ENCODE measurements at places on chromosomes 3 and 15. TPM values are rescaled to one million over a fixed set of nuclear protein-coding genes. Genes with fewer than 3 reads are reported as not detected.

Gene ARGFX
- total RNA-seq: not detected

DNA sequence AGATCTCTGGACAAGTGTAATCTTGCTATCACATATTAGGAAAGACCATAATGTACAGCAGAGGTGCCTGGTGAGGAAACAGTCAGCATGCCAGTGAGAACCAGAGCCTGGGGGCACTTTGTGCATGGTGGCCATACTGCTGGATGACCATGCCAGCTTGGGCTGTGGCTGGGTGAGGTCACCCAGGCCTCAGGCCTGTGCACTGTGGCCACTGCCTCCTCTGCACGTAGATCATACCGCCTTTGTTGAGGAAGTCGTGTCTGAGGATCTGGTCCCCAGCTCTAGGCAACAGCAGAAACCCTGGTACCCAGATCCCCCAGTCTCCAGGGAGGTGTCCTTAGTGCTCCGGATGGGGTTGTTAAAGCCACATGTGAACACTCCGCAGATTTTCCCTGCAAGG is 38.9 kb downstream of the ZNF710 start:
- DNase-seq: no peak

GRCh38 chr15:84904419-84904818 is 20.0 kb downstream of the SLC28A1 start:
- DNase-seq: no peak

- DNase-seq: no peak
These were observed 66.7 kb upstream of the TNIK start for GRCh38 chr3:171526869-171527268.

Gene FBXO40
- total RNA-seq: not detected

Gene AVEN
- 17.0 TPM for total RNA-seq

DNA sequence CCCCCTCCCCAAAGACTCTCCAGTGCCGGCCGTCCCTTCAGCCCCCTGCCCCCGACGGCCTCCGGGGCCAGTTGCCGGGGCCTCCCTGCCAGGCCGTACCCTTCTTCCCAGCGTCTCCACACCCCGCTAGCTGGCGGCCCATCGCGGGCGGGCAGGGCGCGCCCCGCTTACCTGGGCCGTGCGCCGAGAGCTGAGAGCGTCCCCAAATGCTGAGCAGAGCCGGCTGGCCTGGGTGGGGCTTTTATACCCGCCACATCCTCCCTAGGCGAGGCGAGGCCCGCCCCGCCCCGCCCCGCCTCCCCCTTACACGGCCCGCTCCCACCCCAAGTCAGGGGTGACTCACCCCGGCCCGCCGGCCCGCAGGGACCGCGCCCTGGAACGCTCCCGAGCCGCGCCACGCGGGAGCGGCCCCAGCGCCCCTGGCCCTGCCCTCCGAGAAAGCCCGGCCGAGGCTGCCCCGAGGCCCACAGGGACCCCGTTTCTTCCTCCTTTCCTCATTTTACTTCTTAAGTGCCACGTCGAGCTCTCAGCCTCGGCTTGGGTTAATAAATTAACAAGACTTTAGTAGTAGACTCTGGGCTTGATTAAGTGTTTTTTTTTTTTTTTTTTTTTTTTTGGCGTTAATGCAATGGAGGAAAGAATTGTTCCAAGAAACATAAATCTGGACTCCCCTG is at the start of gene ANXA2:
Gene ANXA2 (minus strand): TSS at position 215 of the 674 bp plus-strand sequence. CDS start 11,911 bp downstream, outside the sequence.
- peak; percentile 87 for DNase-seq

DNA sequence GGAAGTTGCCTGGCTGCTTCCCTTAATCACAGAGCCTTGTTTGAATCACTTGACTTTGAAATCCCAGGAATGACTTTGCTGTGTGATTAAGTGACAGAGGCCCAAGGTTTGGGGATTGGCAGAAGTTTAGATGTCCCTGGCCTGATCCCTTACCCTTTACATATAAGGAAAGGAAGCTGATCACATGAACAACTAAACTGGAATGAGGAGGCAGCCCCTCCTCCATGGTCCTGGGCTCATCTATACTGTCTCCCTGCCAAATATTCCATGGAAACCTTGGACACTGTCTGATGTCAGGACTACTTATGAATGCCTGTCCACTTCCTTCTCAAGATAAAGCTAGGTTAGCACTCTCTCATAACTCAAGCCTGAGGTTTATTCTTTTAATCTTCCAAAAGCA is 181.3 kb upstream of the CTDSPL start:
- no peak for DNase-seq

DNA sequence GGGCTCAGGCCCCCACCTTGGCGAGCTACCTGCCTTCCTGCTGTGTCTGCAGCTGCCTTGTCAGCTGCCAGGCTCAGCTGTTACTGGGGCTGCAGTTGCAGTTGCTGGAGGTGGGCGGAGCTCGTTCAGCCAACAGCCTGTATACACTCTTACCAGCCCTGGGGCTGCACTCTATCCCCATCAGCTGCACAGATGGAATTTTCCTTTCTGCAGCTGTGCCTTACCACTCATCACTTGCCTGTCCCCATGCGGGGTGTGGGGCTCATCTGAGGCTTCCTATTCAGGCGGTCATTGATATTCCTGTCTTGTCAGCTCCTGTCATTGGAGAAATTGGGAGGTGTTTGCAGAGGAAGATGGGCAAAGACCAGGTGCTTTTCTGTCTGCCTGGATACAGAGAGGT is 9.1 kb upstream of the SYN2 start:
- no peak for DNase-seq

Gene PLAAT1
- total RNA-seq: not detected

Gene TMEM108
- not detected for total RNA-seq

- peak; percentile 63 for DNase-seq
These were observed 63.8 kb downstream of the BLM start for GRCh38 chr15:90780916-90781315.

DNA sequence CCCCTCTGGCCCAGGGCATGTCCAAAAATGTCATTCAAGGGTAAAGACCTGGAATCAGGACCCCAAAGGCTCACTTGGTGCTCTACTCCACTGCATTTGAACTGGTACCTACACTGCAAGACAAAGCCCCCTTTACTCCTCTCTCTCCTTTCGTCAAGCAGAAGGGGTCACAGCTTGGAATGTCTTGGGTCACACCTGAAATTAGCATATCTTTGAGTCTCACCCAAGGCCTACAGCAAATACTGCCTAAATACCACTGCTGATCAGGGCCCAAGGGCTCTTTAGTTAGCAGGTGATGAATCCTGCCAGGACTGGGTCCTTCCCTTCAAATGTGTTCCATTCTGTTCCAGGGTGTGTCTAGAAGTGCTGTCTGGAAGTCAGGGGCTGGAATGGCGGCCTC is 320.6 kb downstream of the SV2B start:
- DNase-seq: no peak

Gene HYKK
- total RNA-seq: 0.56 TPM

Gene MESP2
- total RNA-seq: not detected

DNA sequence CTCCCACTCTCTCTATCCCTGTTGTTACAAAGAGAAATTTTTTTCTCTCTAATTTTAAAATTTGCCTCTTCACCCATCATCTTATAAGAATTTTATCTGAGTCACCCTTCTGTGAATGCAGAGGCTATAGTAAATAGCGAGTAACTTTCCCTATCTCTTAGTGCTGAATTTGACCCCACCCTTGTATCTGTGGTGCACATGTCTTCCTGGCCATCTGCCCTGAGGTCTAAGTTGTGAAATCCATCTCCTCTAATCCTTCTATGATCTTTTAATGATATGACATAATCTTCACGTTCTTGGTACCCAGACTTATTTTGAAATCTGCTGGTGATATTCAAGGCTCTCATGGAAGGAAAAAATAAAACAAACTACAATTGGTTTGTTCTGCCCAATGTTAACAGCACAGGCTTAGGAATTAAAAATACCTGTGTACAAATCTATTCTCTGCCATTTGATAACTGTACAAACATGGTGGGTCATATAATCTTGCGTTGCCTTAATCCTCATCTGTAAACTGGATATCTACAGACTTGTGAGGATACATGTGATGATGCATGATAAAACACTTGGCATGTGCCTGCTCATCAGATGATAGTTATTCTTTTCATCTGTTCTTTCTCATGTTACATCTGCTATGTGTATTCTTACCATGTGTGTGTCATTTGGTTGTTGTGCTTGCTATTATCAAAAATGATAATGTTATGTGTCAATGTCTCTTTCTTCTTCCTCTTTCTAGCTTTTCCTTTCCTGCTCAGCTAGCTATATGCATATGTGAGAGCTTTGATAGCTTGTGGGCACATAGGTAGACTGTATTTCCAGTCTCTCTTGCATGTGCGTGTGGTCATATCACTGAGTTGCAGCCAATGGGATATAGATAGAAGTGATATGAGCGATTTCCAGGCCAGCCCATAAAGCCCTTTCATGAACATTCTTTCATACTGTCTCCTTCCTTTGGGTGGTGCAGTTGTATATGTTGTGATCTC is 13.7 kb upstream of the CCR3 start:
- no peak for DNase-seq

GRCh38 chr3:139687431-139687830 is 9.7 kb upstream of the NMNAT3 start:
- no peak for DNase-seq

DNA sequence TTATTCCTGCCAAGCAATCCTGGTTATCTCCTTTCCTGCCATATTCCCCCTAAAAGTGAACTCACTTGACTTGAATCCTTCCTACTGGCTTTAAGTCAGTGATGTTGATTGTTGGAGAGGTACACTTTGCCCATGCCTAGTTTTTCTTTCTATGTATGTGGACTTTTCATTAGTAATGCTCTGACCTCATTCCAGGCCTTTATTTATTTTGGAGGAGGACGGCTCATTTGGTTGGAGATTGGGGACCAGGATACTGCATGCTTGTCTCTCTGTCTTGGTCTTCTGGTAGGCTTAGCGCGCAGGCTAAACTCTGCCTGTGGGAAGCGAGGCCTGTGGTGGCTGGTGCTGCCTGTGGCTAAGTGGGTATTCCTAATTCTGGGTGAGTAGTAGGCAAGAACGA is 29.1 kb upstream of the MTMR10 start:
- no peak for DNase-seq

Gene SLC9C1
- not detected for total RNA-seq

- no peak for DNase-seq
These were observed 10.8 kb upstream of the CA12 start for GRCh38 chr15:63392361-63393009.

DNA sequence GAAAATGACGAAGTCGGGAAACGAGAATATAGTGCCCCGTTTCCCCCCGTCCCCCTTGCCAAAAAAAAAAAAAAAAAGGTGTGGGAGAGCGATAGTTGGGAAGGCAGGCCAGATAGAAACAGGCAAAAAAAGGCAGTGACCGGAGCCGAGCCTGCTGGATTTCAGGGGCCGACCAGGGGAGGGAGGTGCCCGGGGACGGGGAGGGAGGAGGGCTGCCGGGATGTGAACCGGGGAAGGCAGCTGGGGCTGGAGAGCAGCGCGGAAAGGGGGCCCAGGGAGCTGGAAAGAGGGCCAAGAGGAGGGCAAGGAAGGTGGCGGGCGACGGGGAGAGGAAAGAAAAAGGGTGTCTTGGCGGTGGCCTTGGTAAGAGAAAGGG is 837 bp downstream of the LRRN1 start:
- no peak for DNase-seq

DNA sequence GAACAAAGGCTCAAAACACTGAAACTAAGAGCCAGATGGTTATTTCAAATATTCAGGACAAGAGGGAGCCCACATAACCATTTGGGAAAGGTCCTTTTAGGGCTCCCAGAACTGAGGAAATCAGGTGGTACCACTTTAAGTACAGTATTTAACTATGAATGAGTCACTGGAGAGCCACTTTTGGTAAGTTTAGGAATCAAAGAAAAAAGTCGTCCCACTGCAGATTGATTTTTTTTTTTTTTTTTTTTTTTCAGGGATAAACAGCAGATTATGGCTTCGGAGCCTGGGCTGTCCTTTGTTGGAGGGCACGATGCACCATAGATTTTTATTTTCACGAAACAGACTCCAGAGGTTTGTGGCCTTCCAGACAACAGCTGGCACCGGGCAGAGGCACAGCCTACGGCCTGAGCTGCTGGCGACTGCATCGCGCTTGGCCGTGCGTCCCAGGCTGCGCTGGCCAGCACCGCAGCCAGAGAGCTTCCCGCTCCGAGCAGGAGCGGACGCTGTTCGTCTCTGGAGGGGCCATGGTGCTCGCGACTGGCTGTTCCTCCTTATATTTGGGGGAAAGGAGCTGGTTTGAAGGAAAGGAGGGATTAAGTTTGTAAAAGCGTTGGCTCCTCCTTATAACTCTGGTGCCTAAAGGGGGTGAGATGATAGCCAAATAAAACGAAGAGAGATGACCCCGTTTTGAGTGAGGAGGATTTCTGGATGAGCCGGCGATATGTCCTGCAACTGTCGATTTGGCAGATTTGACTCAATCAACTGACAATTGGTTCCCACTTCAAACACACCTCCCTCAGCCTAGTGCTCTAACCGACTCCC is 152.9 kb upstream of the GOLIM4 start:
- no peak for DNase-seq

Gene TTLL13
- not detected for total RNA-seq

DNA sequence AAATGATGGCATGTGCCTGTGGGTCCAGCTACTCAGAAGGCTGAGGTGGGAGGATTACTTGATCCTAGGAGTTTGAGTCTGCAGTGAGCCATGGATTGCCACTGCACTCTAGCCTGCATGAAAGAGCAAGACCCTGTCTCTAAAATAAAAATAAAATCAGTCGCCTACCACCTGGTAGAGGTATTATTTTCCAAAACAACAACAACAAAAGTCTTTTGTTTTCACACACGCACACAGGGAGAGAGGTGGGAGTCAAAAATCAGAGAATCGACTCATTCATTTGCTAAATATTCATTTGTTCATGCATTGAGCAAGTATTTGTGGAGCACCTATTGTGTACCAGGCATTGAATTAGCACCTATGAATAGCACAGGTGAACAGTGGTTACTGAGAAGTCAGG is 218.1 kb downstream of the LRTM1 start:
- DNase-seq: no peak

GRCh38 chr15:78927077-78927790 is 17.6 kb downstream of the CTSH start:
- no peak for DNase-seq

- DNase-seq: no peak
These were observed 116.4 kb downstream of the GREM1 start for GRCh38 chr15:32834156-32834555.

DNA sequence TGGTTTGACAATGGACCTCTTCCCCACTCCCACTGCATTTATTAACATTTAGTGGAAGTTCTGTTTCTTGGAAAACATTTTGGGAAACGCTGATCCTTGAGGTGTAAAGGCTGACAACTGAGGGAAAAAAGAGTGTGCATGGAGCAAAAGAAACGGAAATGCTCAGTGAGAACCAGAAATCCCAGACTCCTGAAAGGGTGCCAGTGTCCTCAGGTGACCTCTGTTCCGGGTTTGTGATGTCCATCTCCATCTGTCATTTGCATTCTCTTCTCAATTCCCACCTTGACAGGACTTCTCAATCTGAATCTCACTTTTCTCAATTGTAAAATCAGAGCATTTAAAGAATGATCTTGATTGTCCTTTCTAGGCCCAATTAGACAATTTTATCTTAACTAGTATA is 71.1 kb upstream of the FAM3D start:
- DNase-seq: no peak

- no peak for DNase-seq
These were observed 84.6 kb downstream of the GREM1 start for GRCh38 chr15:32802286-32802936.

GRCh38 chr3:48016301-48016973 is at the start of gene MAP4:
MAP4 (minus strand) TSS chr3:48016416; CDS start chr3:47998860, 17,556 bp downstream.
- DNase-seq: no peak

GRCh38 chr3:188432802-188433520 is 279.0 kb downstream of the LPP start:
- no peak for DNase-seq

Gene TPRG1
- total RNA-seq: 1.5 TPM
